Epithelial cell of proximal tubule (primary cell): ENCODE measurements at places on chromosomes 6 and 20. TPM values are rescaled to one million over a fixed set of nuclear protein-coding genes. Genes with fewer than 3 reads are reported as not detected.

The TGM3 gene
- total RNA-seq: not detected in 2 replicates

The HLA-DQA1 gene
- total RNA-seq: not detected in 2 replicates

The CCDC28A gene
- total RNA-seq: 8.9 and 10.8 TPM in 2 replicates

The VIP gene
- not detected in 2 replicates for total RNA-seq

The CABLES2 gene
- 5.8 and 7.8 TPM in 2 replicates for total RNA-seq

DNA sequence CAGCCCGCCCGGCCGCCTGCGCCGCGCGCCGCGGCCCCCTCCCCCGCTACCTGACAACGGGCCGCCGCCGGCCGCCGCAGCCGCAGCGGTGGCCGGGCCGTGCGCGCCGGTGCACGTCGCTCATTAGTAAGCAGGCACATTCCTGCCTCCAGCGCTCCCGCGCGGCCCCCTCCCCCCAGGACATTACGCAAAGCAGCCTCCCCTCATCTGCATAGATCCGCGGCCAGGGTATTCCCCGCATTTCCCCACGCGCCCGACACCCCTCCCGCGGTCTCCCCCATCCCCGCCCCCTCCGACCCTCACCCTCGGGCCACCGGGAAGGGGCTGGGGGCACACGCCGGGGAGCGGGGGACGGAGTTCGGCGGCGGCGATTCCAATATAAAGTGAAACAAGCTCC lies at the start of gene HIVEP2:
TSS of gene HIVEP2 (minus strand) at position 128 of the 397 bp plus-strand sequence. CDS start 170,438 bp downstream, outside the sequence.
- no peak for DNase-seq

- DNase-seq: no peak
These were observed 3.7 kb upstream of the SIRPA start for GRCh38 chr20:1891263-1892118.

DNA sequence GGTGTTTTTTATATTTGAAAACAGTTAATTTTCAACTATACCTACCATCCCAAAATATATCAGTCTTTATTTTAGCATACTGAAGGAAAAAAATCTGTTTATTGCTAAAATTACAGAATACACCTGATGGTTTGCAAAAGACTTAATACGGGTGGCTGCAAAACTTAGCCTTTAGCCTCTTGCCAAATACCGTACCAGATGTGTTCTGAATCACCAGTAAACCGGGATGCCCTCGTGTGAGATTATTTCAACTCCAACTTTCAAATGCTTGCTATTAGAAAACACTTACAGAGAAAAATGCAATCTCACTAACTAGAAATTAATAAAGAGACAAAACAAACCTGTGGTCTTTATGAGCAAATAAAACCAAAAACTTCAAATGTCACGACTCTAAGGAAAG lies 36.0 kb downstream of the REV3L start:
- no peak for DNase-seq

DNA sequence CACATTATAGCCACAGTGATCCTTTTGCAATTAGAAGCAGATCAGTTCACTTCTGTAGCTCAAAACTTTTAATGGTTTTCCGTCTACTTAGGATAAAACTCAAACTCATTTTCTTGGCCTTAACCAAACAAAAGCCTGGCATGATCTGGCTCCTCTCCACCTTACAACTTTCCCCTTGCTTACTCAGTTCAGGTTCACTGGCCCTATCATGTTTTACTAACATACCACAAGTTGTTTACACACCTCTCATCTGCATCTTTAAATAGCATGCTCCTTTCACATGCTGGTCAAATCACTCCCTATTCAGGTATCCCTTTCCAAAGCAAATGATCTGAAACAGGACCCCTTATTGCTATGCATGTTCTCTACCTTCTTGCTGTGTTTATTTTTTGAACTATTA lies 191.4 kb upstream of the FAM83B start:
- DNase-seq: peak; percentile 18

DNA sequence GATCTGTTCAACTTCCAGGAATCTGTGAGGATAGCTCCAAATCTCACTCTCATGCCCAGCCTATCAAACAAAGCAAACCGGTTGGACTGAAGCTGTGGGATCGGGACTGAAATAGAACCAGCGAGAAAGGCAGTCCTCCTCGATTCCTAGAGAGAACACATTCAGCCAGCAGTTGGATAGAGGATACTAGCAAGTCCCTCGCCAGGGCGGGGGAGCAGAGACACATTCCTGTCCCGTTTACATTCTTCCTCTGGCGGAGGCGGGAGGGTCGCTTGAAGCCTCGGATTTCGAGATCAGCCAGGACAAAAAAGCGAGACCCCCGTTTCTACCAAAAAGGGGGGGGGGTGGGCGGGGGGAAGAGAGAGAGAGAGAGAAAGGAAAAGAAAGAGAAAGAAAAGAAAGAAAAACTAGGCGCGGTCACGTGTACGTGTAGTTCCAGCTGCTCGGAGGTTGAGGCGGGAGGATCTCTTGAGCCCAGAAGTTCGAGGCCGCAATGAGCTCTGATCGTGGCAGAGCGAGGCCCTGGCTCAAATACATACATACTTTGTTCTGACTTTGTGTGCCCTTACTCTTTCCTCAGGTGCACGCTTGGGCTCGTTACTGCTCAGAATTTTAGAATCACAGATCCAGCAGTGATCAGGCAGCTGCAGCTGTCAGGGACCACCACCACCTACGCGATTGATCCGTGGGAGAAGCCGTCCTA lies 19.5 kb downstream of the ZNF311 start:
- DNase-seq: peak; percentile 94

- no peak for DNase-seq
These were observed 322.1 kb downstream of the RNGTT start for GRCh38 chr6:88641178-88641903.

GRCh38 chr6:1538810-1539478 lies 70.8 kb upstream of the FOXC1 start:
- DNase-seq: no peak
